ENCODE measurements at places on chromosomes 3 and 15.

- DNase-seq, result peak; percentile 64
Observed at GRCh38 chr3:30347679-30348216, 258.7 kb upstream of the TGFBR2 start.

GRCh38 chr15:95653361-95653805, 677.1 kb upstream of the NR2F2 start:
- DNase-seq, result no peak

DNA sequence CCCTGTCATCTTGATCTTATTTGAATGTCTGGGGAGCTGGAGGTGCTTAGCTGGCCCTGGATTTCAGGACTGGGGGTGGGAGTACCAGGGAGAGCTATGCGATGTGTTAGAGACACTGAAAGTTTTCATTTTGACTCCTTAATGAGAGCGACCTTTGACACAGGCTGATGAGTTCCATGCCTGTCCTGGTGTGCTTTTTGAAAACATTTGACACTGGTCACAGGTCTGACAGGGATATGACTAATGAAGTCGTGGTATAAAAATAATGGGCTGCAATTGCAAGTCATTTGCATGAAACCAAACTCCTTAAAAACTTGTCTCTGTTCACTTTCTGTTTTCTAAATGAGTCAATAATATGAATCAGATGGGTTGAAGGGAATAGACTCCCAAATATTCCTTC, 81.9 kb downstream of the MECOM start:
- no peak for DNase-seq

DNA sequence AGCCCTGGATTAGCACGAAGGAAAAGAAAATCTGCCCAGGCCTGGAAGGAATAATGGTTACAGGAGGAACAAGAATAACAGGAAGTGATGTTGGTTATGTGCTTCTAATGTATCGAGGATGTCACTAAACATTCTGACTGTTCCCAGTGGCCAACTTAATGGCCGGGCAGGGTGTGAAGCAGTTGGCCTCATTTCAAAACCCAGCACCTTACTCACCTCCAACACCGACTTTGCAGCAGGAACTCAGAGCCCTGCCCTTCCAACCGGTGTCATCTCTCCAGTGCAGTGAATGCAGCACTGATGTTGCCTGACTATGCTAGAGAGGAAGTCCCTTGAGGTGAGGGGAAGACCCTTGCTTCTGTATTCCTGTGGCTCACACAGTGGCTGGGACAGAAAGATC, 162.4 kb upstream of the LRTM1 start:
- DNase-seq, result no peak

GRCh38 chr3:71225951-71226564, 357.5 kb downstream of the FOXP1 start:
- DNase-seq, result no peak

Data from foreskin melanocyte (primary cell).